Activated naive CD4-positive, alpha-beta T cell treated with anti-CD3 and anti-CD28 coated beads for 36 hours (primary cell): ENCODE measurements at places on chromosomes 11 and 22.
A peak's percentile ranks its signal among the peaks of the same experiment; 100 is the strongest.

- peak overlapping the region; percentile 91 for H3K27ac ChIP-seq
- peak; percentile 7 for DNase-seq
- peaks cover 17% of the 10 kb centered on the region for H3K4me1 ChIP-seq
- no peaks in the 10 kb centered on the region for H3K27me3 ChIP-seq
- peak overlapping the region; percentile 83 for H3K4me3 ChIP-seq
Observed at GRCh38 chr11:77993902-77994301, 566 bp downstream of the INTS4 start.

GRCh38 chr11:44988981-44989635 is 38.4 kb upstream of the TP53I11 start:
- H3K27ac ChIP-seq = no peak overlapping the region
- H3K4me1 ChIP-seq = no peaks in the 10 kb centered on the region
- no peaks in the 10 kb centered on the region for H3K36me3 ChIP-seq
- DNase-seq = no peak
- H3K4me3 ChIP-seq = no peak overlapping the region

- no peak overlapping the region for H3K27ac ChIP-seq
- DNase-seq = no peak
- no peaks in the 10 kb centered on the region for H3K36me3 ChIP-seq
- peaks cover 8% of the 10 kb centered on the region for H3K27me3 ChIP-seq
- H3K4me1 ChIP-seq = no peaks in the 10 kb centered on the region
Observed at GRCh38 chr11:134625631-134626030, 213.6 kb upstream of the B3GAT1 start.

- no peaks in the 10 kb centered on the region for H3K27me3 ChIP-seq
- peaks cover 12% of the 10 kb centered on the region for H3K36me3 ChIP-seq
- no peak overlapping the region for H3K27ac ChIP-seq
- H3K4me3 ChIP-seq = no peak overlapping the region
- no peak for DNase-seq
Observed at GRCh38 chr11:74185285-74185684, 14.2 kb downstream of the PPME1 start.

DNA sequence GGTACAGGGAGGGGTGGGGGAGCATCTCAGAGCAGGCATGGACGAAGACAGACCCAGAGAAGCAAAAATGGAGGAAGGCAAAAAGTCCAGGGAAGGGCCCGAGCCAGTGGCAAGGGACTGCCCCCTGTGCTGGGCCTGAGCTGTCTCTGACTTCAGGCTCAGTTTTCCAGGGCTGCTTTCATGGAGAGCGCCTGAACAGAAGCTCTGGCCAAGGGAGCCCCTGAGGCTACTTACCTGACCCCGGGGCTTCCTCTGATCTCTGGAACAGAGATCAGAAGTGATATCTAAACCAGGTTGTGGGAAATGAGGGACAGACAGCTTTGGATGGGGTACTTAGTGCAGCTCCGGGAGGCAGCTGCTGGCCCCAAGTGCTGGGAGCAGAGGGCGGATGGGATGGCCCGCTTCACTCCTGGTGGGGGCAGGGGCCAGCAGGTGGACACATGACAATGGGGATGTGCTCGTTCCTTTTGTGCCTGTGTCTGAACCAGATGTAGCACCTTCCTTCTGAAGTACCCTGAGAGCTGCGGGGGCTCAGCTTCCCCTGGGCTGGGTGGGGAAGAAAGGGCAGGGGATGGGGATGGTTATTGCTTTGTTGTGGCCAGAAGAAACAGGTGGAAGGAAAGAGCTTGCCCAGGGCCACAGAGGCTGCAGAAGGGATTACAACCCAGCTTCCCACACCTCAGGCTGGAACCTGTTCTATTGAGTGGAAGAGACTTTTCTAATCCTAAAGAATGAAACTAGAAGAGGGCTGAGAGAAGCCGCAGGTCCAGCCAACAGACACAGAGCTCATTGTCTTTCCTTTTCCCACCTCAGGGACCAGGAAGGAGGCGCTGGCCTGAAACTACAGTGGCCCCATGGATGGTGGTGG is 5.7 kb downstream of the LRRC10B start:
- H3K27ac ChIP-seq = no peak overlapping the region
- peaks cover 7% of the 10 kb centered on the region for H3K4me1 ChIP-seq
- no peaks in the 10 kb centered on the region for H3K36me3 ChIP-seq
- DNase-seq = no peak
- no peak overlapping the region for H3K4me3 ChIP-seq
- H3K27me3 ChIP-seq = peaks cover 36% of the 10 kb centered on the region

DNA sequence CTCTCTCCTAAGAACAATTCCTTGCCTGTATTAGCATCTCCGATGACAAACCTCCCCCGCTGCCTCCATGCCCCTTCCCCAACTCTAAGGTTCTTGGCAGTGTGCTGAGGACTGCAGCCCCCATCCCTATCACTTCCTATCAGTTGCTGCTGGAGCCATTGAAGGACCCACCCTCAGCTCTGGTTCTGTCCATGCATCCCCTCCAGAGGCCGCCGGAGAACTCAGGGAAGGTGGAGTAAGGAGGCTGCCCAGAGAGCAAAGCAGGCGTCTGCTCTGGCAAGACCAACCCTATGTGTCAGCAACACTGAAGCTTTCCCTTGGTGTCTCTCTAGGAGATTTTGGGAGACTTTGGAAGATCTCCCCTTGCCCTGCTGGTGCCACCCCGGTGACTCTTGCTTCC is 1139.5 kb downstream of the TBC1D22A start:
- H3K36me3 ChIP-seq = no peaks in the 10 kb centered on the region
- no peak overlapping the region for H3K4me3 ChIP-seq
- no peak overlapping the region for H3K27ac ChIP-seq
- DNase-seq = no peak
- H3K4me1 ChIP-seq = no peaks in the 10 kb centered on the region

- H3K4me3 ChIP-seq = no peak overlapping the region
- H3K4me1 ChIP-seq = peaks cover 80% of the 10 kb centered on the region
- no peaks in the 10 kb centered on the region for H3K27me3 ChIP-seq
- peak overlapping the region; percentile 54 for H3K27ac ChIP-seq
- DNase-seq = no peak
Observed at GRCh38 chr22:40218152-40218551, 40.4 kb downstream of the TNRC6B start.

DNA sequence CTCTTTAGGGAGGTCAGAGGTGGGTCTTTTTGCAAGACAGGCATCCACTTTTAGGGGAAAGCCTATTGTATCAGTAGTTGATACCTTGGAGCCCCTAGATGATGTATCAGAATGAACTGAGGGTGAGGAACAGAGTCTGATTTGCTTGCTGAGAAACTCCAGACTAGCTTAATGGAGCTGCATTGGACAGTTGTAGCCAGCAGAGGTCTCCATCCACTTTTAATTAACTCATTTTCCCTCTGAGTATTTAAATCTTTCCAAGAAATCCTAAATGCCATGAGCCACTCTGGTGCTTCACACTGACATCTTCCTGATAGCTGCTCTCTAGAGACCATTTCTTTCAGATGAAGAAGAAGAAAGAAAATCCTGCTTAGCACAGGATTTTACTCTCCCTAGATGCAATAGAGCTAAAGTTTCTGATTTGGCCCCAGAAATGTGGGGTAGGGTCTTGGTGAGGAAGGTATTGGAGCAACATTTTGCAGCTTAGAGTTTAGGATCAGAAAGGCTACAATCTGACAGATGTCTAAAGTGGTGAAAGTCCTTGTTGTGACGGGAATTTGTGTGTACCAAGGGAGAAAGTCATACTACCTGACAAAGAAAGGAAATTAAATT is 38.0 kb downstream of the EXT2 start:
- peaks cover 24% of the 10 kb centered on the region for H3K36me3 ChIP-seq
- DNase-seq = no peak
- no peak overlapping the region for H3K27ac ChIP-seq
- H3K27me3 ChIP-seq = no peaks in the 10 kb centered on the region
- no peak overlapping the region for H3K4me3 ChIP-seq

DNA sequence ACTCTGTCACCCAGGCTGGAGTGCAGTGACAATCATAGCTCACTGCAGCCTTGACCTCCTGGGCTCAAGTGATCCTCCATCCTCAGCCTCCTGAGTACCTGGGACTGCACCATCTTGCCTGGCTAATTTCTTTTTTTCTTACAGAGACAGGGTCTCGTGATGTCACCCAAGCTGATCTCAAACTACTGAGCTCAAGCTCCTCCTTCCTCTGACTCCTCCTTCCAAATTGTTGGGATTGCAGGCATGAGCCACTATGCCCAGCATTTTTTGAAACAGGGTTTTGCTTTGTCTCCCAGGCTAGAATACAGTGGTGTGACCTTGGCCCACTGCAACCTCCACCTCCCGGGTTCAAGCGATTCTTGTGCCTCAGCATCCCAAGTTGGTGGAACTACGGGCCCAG is 358.3 kb upstream of the MTNR1B start:
- no peak for DNase-seq
- H3K36me3 ChIP-seq = no peaks in the 10 kb centered on the region
- H3K27ac ChIP-seq = no peak overlapping the region
- no peaks in the 10 kb centered on the region for H3K27me3 ChIP-seq

- peaks cover 7% of the 10 kb centered on the region for H3K27me3 ChIP-seq
- no peak overlapping the region for H3K4me3 ChIP-seq
- H3K4me1 ChIP-seq = no peaks in the 10 kb centered on the region
- no peak overlapping the region for H3K27ac ChIP-seq
Observed at GRCh38 chr22:35102663-35103062, 36.7 kb downstream of the ISX start.

DNA sequence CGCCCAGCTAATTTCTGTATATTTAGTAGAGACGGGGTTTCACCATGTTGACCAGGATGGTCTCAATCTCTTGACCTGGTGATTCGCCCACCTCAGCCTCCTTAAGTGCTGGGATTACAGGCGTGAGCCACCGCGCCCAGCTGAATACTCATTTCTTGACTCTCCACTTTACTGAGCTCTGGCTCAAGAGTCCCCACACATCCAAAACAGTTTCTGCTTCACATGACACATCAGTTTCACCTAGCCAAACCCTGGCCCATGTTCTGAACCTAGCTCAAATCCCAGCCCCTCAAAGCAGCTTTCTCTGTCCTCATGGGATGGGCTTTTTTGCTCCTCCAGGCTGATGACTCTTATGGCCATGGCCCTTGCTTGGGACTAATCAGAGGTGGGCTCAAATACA is 9.8 kb downstream of the HYOU1 start:
- H3K4me3 ChIP-seq = no peak overlapping the region
- H3K27ac ChIP-seq = no peak overlapping the region
- no peaks in the 10 kb centered on the region for H3K27me3 ChIP-seq
- DNase-seq = no peak
- peaks cover 12% of the 10 kb centered on the region for H3K4me1 ChIP-seq

DNA sequence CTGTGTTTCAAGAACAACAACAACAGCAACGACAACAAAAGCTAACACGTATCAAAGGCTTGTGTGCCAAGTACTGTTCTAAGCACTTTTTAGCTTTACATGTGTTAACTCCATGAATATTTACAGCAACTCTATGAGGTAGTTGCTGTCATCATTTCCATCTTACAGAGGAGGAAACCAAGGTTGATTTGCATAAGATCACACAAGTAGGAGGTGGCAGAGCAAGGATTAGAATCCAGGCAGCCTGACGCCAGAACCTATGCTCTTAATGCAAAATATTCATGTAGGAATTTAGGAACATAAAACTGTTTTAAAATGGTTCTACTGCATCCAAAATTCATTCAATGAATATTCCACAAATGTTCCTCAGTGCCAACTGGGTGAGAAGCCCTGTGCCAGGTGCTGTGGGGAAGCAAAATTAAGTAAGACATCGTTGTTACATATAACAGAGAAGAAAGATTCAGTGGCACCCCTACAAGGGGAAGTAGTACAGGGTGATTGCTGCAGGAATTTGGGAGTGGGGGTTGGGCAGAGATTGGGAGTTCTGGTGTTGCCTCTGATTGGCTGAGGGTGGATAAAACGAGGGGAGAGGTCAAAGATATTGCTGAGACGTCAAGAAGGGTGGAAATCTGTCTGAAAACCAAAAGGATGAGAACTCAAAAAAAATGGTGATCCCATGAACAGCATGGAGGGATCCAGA is 86.1 kb upstream of the ARHGAP20 start:
- H3K4me3 ChIP-seq = no peak overlapping the region
- H3K4me1 ChIP-seq = peaks cover 12% of the 10 kb centered on the region
- H3K27ac ChIP-seq = no peak overlapping the region
- no peaks in the 10 kb centered on the region for H3K36me3 ChIP-seq
- peaks cover 4% of the 10 kb centered on the region for H3K27me3 ChIP-seq

GRCh38 chr11:122746050-122746478 is 90.5 kb downstream of the UBASH3B start:
- no peaks in the 10 kb centered on the region for H3K36me3 ChIP-seq
- H3K4me1 ChIP-seq = peaks cover 11% of the 10 kb centered on the region
- DNase-seq = peak; percentile 87
- no peak overlapping the region for H3K4me3 ChIP-seq

DNA sequence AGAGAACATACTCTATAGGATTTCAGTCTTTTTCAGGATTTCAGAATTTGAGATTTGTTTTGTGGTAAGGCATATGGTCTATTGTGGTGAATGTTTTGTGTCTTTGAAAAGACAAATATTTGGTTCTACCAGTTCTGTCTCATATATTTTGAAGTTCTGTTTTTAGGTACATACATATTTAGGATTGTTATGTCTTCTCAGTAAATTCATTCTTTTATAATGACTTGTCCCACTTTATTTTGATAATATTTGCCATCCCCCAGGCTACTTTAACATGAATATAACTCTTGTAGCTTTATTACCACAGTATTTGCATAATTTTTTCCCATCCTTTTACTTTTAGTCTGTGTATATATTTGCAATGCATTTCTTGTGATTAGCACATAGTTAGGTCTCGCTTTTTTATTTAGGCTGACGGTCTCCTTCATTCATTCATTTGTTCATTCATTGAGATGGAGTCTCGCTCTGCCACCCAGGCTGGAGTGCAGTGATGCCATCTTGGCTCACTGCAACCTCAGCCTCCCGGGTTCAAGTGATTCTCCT is 32.1 kb downstream of the MTMR3 start:
- H3K27ac ChIP-seq = no peak overlapping the region
- no peaks in the 10 kb centered on the region for H3K27me3 ChIP-seq
- H3K4me1 ChIP-seq = peaks cover 69% of the 10 kb centered on the region
- no peak overlapping the region for H3K4me3 ChIP-seq

GRCh38 chr11:78768971-78769370 is 194.3 kb upstream of the NARS2 start:
- peaks cover 5% of the 10 kb centered on the region for H3K27me3 ChIP-seq
- no peak for DNase-seq
- H3K4me3 ChIP-seq = no peak overlapping the region
- no peaks in the 10 kb centered on the region for H3K4me1 ChIP-seq
